ENCODE measurements at places on chromosomes 2 and 18.

DNA sequence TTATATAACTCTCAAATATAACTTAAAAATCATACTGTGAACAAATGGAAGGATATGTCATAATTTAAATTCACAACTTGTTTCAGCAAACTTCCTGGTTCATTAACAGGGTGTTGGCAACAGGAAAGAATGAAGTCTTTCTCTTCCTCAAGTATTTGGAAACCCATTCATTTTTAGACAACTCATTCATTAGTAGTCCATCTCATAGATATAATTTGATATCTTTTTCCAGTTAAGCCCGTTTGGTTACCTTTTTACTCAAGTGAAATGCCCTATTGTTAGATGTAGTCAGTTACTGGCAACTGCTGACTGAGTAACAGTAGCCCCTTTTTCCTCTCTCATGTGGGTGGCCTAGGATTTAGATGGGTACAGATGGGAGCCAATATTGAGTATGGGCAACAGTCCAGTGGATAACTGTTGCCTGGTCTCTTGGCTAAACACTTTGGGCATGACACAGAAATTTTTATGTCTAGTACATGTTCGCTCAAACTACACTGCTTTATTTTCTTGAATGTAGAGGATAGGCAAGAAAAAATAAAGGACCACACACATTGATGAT is 4.6 kb upstream of the UGP2 start:
- DNase-seq: no peak

DNA sequence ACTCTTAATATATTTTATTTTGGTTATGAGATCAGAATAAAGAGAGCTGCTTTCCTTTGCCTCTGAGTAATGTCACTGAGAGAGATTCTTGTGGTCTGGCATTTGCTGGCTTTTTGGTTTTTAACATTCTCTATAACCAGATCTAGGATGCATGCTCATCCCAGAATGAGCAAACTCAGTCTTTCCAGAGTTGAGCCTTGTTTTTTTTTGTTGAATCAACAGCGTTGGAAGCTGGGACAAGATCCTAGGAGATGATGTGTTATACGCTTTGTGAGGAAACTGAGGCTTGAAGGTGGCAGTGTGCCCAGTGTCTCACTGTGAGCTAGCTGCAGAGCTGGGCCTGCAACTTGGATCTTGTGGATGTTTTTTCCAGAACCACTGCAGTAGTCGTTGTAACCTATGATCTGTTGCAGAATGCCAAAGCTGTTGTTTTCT is 19.5 kb downstream of the MYO1B start:
- no peak for DNase-seq

DNA sequence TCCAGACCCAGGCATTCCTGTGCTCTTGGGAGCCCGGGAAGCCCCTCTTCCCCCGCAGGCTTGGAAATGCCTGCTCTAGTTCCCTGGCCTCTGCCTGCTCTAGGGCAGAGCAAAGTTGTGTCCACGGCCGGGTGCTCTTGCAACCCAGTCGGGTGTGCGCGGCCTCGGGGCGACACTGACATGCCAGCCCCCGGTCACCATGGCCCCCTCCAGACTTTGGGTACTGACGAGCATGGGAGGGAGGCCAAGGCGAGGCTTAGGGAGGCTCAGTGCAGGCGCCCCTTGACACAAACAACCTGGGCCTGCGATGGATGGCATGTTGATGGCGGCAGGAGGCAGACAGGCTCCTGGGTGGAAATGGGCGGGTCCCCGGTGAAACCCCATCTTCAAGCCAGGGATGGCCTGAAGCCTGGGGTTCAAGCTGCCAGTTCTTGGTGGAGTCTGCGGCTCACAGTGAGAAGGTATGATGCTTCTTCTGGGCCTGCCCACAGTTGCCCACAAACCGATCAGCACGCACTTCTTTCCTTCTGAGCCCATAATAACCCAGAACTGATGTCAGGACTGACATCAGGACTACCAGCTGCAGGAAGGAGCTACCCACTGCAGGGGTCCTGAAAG is 689.9 kb downstream of the DSC3 start:
- DNase-seq: no peak

GRCh38 chr2:18690342-18690741 is 101.0 kb upstream of the NT5C1B start:
- no peak for DNase-seq

DNA sequence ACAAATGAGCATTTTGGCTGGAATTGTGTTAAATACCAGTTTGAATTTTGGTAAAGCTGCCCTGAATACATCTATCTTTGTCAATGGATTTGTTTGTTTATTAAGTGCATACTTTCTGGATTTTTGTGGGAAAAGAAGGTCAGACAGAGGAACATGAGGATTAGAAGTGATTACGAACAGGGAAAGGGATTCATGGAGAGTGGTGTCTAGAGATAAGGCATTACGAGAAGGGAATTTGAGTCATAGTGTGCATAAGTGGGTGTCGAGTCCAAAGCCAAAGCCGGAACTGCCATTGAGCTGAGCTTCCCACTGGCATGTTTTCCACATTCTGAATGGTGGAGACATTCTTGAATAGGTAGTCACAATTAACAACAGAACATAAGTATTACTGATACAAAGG is 68.9 kb upstream of the EFEMP1 start:
- no peak for DNase-seq

DNA sequence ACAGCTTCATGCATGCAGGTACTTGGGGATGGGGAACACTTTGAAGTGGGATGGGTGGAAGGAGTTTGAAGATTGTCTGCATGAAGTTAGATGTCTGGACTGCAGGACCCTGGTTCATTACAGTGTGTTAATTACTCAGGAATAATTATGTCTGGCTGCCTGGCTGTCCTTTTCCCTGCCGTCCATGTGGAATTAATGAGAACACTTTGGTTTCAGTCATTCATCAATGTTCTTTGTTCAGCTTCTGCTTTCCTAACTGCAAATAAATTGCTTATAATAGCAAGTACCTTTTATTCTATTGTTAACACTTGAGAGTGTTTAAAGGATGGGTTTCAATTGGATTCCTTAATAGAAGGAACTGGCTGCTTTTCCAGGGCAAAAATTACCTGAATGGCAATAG is 35.8 kb downstream of the MTCL1 start:
- DNase-seq: no peak

GRCh38 chr2:190533175-190533967 is 1.2 kb downstream of the NEMP2 start:
- DNase-seq: no peak

- no peak for DNase-seq
Observed at GRCh38 chr2:68849579-68850030, 21.6 kb downstream of the BMP10 start.

GRCh38 chr2:118936306-118936705 is 5.7 kb upstream of the MARCO start:
- no peak for DNase-seq

- no peak for DNase-seq
Observed at GRCh38 chr2:174595116-174595809, 2.3 kb downstream of the WIPF1 start.

- DNase-seq: no peak
Observed at GRCh38 chr2:57180042-57180567, 866.5 kb upstream of the VRK2 start.

DNA sequence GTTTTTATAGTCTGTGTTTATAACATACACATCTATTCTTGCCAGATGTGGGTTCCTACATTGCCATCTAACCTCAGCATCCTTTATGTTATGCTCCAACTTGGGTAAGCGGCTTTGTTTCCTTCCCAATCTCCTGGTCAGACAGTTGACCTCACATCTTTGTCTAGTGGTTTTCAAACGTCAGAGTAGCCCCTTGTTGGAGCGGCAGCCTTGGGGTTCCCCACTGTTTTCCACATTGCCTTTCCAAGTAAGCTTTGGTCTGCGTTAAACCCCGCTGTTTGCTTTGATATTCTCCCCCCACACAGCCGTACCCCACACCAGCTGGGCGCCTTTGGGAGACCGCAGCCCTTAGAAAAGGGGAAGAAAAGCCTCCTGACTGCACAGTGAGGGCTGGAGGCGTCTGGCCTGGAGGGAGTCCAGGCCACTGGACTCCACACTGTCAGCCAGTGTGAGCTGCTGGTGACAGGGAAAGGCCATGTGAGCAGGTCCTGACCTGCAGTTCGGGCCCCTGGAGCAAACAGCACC is 83.3 kb downstream of the MALT1 start:
- no peak for DNase-seq

DNA sequence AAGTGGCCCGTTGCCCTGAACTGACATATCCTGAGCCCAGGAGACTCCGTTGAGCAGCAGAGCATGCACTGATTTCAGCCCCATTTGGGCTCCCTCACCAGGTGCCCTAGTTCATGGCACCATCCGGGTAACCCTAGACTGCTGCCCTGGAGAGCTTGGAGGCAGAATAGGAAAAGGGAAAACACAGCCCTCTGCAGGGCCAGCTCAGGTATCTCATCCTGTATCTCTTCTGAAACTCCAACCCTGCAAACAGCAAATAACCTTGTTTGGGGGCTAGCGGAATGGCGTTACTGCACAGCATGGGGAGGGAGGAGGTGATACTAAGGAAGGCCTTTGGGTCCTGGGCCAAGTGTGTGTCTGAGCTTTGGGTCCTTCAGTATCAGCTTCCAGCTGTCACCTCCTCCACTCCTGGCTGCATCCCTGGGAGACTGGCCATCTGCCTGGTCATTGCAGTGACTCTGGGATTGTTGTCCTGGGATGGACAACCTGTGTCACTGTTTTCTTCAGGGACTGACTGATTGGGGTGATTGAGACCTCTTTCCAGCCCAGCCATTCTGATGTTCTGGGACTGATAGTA is 233.8 kb upstream of the SKOR2 start:
- DNase-seq: no peak

DNA sequence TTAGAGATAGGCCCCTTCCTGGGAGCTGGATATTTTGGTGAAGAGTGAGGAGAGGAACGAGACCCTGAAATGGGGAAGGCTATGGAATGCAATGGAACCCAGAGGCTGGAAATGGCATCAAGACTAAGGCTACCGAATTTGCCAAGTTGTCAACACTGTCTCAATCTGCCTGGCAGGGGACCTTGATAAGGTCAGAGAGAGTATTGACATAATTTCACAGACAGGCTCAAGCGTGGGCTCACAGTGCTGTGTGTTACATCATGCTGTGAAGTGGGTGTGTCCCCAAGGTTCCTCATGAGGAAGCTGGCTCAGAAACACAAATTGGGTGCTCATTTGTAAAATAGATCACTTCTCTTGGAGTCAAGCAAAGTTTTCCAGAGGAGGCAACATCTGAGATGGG is 51.8 kb upstream of the CYRIA start:
- DNase-seq: no peak

DNA sequence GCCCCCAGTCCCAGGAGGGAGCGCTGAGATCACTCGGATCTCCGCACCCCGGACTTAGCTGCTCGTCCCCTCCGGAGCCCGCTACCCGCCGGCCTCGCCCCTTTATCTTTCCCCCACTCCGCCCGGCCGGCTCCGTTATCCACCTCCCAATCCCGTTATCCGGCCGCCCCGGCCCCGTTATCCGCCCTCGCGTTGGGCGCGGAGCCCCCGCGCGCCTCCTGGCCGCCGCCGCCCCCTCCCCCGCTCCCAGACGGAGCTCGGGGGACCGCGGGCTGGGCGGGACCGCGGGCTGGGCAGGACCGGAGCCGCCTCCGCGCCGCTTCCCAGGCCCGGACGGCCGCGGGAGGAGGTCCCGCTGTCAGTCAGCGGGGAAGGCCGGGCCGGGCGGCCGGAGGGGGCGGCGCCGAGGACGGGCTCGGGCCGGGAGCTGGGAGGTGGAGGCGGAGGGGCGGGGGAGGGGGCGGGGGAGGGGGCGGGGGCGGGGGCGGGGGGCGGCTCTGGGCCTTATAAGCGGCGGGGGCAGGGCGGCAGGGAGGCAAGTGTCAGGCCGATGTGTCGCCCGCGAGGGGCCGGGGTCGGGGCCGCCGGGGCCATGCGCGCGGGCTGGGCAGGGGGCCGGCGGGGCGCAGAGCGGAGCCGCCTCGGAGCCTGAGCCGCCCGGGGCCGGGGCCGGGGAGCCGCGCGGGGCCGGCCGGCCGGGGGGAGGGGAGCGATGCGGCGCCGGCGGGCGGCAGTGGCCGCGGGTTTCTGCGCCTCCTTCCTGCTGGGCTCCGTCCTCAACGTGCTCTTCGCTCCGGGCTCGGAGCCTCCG is at the start of gene PKDCC:
Gene PKDCC, plus strand, starts transcription at position 534 of the 811 bp plus-strand sequence. Its CDS starts 179 bp downstream, at position 713.
- DNase-seq: peak; percentile 58

DNA sequence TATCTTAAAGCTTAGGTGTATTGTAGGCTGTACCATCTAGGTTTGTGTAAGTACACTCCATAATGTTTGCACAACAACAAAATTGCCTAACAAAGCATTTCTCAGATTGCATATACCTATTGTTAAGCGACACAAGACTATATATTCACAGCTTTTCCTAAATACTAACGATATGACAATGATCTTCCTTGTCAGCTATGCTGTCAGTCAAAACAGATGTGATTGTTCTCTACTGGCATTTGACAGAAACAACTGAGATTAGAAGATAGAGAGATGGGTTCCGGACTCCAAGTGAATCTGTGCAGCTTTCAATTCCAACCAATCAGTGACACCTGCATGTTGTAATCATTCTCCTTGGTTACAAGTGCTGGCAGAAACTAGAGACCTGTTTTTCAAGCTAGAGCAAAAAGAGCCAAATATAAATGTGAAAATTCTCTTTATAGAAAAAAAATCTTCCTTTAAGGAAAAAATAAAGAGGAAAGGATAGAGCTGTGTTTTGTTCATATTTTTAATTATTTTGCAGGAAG is 1232.3 kb upstream of the SLC39A10 start:
- DNase-seq: no peak

GRCh38 chr2:229660951-229661350 is 53.4 kb downstream of the DNER start:
- no peak for DNase-seq

DNA sequence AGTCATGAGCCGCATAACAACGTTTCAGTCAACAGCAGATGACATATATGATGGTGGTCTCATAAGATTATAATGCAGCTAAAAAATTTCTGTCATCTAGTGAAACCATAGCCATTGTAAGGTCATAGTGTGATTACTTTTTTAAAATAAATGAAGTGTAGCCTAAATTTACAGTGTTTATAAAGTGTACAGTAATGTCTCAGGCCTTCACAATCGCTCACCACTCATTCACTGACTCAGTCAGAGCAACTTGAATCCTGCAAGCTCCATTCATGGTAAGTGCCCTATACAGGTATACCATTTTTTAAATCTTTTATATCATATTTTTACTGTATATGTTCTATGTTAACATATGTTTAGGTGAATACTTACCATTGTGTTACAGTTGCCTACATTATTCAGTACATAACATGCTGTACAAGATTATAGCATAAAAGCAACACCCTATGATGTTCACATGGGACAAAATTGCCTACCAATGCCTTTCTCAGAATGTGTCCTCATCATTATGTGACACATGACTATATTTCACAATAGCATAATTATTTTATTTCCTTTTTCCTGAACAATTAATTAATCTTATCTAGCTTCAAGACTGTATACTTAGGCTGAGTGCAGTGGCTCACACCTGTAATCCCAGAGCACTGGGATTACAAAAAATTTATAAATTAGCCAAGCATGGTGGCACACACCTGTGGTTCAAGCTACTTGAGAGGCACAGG is 1115.9 kb upstream of the ZEB2 start:
- no peak for DNase-seq

GRCh38 chr2:206432193-206433082 is 10.9 kb upstream of the ADAM23 start:
- no peak for DNase-seq

DNA sequence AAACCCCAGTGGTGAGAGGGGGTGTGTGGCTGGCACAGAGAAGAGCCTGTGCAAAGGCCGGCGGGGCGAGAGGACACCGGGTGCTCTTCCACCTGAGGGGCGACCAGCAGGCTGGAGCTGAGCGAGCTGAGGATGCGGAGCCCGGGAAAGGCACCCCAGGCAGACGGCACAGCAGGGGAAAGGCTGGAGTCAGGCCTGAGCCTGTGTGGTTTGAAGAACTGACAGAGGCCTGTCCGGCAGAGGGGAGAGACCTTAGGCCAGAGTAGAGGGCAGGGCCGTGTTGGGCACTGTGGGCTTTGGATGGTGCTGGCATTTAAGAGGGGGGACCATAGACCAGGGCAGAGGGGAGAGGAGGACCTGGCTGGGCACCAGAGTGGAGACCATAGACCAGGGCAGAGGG is 149.8 kb downstream of the RTP5 start:
- DNase-seq: no peak

Measured in NCI-H1417 (cell line).